Stimulated activated naive CD4-positive, alpha-beta T cell (primary cell): ENCODE measurements at places on chromosomes 2 and 18.

GRCh38 chr18:62797329-62797728 is 82.0 kb downstream of the PHLPP1 start:
- no peak for DNase-seq

DNA sequence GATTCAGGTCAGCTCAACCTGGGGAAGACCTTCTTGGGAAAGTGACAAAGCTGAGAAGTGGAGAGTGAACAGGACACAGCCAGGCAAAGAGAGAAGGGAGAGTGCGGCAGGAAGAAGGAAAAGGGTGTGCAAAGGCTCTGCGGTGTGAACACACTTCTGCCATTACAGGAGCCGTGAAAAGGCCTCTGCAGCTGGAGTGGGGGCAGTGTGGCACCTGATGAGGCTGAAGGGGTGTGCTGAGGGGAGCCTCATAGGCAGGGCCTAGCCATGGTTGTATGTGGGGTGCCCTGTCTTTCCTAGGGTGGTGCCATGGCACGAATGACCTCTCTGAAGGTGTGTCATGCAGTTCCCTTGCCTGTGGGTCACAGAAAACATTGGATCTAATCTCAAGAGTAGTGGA is 347.6 kb downstream of the CYRIA start:
- no peak for DNase-seq

DNA sequence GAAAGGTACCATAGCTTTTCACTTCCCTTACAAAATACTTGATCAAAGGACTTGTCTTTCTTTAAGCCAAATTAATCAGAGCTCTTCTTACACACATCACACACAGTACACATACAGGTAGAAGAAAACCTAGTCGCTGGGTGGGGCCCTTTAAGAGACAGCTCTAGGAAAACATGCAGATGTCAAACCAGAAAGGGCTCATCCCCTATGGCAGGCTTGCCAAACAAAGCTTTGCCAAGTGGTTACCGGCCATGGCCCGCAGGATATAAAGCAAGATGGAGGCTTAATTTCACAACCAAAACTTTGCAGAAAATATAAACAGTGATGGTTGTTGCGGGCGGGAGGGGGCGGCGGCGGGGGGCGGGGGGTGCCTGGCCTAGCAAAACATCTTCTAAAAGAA is 2156.0 kb upstream of the PIK3C3 start:
- no peak for DNase-seq

DNA sequence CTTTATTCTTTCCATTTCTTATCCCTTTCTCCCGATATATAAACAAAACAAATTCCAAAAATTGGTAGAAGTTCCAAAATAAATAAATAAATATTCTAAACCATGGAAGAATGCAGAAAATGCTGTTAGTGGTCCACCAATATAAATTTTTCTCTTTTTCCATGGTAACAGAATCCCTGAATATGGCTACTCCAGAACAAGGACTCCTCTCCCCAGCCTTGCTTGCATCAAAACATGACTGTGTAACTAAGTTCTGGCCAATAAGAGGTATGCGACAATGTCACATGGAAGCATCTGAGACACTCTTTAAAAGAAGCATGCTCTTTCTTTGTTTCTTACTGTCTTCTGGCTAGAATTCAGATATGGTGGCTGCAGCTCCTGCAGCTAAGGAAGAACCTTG is 325.1 kb upstream of the TANK start:
- DNase-seq = no peak

DNA sequence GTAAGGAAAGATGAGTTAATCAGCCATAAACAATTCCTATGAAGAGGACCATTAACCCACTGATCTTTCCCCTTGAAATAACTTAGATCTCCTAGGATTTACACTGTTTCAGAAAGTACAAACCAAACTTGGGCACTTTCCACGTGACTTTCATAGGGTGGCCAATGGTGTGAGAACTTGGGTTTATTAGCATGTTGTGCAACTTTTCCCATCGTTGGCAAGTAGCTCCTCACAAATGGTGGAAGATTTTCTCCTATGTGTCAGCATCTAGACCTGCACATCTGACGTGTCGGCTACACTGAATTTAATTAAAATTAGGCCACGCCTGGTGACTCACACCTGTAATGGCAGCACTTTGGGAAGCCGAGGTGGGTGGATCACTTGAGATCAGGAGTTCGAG is 116.3 kb downstream of the GALNT1 start:
- DNase-seq = no peak

DNA sequence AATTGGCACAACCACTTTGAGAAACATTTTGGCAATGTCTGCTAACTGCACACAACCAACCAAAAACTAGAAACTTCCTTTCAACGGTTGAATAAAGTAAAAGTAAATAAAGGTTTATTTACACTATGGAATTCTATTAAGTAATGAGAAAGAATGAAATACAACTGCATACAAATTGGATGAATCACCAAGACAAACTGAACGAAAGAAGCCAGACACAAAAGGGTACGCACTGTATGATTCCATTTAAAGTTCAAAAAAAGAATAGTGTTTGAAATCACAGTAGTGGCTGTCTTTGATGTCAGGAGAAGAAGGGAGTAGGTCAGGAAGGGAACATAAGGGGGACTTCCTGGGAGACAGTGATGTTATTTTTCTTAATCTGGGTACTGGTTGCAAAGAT is 46.5 kb upstream of the SULT1C3 start:
- DNase-seq = no peak

- no peak for DNase-seq
These were observed 112.9 kb upstream of the ACAA2 start for GRCh38 chr18:49926106-49926745.

- DNase-seq = no peak
These were observed 127.0 kb upstream of the CCDC195 start for GRCh38 chr2:224843141-224843540.

DNA sequence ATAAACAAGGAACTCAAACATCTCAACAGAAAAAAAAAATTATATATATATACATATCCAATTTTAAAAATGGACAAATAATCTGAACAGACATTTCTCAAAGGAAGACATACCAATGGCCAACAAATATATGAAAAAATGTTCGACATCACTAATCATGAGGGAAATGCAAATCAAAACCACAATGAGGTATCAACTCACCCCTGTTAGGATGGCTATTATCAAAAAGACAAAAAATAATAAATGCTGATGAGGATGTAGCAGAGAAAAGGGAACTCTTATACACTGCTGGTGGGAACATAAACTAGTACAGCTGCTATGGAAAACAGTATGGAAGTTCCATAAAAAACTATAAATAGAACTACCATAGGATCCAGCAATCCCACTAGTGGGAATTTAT is 46.1 kb downstream of the CLASP1 start:
- no peak for DNase-seq

DNA sequence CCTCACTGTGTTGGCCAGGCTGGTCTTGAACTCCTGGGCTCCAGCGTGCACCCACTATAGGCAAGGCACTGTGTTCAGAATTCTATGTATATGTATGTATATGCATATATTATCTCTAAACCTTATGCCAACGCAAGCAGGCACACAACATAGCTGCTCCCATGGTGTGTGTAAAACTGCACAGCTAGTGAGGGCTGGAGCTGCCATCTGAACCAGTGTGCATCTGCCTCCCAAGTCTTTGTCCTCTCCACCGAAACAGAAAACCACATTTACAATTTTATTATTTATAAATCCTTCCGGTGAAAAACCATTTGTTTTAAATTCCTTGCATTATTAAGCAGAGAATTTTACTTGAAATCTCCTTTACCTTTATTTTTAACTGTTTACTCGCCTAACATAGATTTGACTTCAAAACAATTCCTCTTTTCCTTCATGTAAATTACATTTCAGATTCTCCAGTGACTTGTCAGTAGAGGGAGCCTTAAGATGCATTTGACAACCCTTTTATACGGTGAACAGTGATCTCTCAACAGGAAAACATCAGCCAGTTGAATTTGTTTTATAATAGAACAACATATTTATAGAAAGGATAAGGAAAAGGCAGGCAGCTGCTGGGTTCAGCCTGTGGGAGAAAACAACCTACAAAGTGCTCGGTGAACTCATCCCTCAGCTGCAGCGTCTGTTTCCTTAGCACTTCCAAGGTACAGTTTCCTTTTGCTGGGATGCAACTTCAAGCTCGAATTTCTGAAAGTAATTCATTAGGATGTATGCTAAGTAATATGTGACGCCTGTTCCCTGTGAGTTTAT is 101.2 kb downstream of the MYT1L start:
- no peak for DNase-seq

GRCh38 chr2:101710036-101710435 is 12.5 kb downstream of the MAP4K4 start:
- no peak for DNase-seq

DNA sequence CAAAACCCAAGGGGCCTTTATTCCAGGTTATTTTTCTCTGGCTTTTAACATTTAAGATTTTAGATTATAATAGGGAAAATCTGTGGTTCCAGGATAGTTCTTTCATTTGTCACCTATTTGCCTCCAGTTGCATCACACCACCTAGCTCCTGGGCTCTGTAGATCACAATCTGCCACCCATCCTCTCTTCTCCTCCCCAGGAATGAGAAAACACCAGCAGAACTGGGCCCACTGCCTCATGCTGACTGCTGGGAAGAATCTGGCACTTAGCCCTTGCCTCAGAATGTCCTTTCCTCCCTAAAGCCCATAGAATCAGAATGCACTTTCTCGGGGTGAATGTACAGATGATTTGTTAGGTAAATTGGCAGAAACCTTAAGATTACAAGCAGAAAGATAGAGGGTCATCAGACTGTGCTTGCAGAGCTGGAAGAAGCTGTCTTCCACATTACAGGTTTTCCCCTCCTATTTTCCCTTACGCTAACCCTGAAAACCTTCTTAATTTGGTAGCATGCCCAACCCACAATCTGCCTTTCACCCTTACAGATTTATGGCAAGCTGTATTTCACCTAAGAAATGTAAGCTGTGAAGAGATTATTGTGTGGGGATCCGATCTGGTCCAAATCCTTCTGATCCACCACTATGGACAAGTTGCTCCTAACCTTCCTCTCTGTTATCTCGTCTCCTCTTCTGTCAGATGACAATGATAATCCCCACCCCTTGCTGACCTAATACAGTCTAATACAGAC is 72.6 kb downstream of the LRRC30 start:
- DNase-seq = no peak

DNA sequence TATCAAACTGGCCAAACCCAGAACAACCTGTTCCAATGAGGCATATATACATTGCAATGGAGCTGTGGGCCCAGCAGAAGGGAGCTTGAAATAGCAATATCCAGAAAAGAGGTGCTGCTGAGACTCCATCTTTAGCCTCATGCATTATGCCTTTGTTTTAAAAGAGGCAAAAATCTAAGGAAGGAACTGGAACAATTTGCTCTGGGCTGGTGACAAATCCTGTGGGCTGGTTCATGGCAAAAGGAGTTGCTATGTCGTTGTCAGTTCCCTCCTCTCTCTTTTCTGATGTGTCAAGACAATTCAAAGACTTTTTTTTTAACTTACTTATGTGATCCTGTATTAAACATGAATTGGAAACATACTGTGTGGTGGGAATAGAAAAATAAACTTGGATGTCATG is 124.2 kb upstream of the FSHR start:
- no peak for DNase-seq

- no peak for DNase-seq
These were observed 254.9 kb upstream of the RAB12 start for GRCh38 chr18:8354304-8354703.

DNA sequence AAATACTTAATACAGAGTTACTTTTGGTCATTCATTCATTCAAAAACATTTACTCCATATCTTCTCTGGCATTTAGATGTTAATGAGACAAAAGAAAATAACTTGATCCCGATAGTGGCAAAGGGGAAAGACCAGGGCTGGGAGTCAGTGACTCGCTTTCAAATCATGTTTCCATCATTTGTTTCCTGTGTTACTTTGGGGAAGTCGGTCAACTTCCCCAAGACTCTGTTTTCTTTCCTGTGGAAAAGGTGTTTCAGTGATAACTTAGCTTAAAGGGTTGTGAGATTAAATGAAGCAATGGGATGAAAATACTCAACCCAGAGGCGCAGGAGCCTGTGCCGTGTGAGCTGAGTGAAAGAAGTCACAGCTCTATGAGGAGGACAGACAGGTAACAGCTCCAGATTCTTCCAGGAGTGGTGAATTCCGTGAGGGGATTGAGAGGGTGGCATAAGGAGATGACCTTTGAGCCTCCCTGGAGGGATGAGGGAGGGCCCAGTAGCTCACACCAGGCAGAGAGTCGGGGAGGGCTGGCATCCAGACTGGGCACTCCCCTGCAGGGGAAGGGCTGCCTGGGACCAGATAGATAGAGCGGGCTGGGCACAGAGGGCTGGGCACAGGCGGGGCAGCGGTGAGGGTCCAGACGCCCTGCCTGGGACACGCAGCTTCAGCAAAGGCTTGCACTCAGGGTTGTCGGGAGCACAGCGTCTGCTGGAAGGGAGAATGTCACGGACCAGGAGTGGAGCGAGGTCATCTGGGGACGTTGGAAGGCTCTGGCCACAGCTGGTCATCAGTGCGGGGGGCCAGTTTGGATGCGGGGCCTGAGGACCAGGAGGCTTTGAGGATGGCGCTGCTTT is 70.1 kb downstream of the TSHZ1 start:
- DNase-seq = no peak

GRCh38 chr2:232731470-232731869 is 34.3 kb downstream of the GIGYF2 start:
- no peak for DNase-seq

- DNase-seq = peak; percentile 51
These were observed 27.0 kb upstream of the MGAT4A start for GRCh38 chr2:98757904-98758421.

GRCh38 chr18:49959176-49959575 is 145.8 kb upstream of the ACAA2 start:
- no peak for DNase-seq

DNA sequence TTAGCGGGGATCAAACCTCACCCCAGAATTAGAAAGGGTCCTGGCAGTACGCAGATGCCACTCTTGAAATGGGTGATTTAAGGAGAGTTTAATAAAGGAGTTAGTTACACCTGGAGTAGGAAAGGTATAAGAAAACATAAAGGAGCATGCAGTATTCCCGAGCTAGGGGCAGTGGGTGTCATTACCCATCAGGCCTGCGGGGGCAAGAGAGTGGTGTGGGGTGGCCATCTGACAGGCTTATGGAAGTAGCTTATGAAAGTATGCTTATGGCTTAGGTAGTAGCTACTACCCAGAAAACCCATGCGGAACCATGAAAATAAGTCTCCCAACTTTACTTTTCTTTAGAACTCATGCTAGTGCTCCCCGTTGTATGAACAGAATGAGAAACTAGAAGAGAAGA is 568.9 kb upstream of the ACVR2A start:
- DNase-seq = no peak

DNA sequence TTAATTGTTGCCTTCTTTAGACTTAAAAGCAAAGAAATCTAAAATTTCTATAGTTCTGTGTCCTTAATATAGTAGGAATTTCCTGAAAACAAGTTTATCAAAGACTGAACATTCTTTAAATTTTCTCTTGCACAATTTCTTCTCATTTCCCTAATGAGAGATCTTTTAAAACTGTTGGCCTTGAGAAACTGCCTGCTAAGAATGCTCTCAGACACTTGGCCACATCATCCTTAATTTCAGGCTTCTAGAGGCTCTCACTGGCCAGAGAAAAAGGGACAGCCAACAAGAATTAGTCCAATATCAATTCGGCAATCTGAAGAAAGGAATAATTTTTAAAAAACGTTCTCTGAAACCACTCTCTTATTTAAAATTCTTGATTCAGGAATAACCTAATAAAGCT is 167.0 kb upstream of the CREB1 start:
- DNase-seq = no peak
